ENCODE measurements at places on chromosomes 5 and 9.

- H3K4me1 ChIP-seq, result no peaks in the 10 kb centered on the region
- H3K4me3 ChIP-seq, result no peak overlapping the region
- H3K36me3 ChIP-seq, result peaks cover 21% of the 10 kb centered on the region
- DNase-seq, result no peak
Measured at GRCh38 chr9:109381011-109381729, 60.3 kb upstream of the EPB41L4B start.

- no peak overlapping the region for H3K4me3 ChIP-seq
- H3K4me1 ChIP-seq, result peaks cover 10% of the 10 kb centered on the region
- DNase-seq, result peak; percentile 16
Measured at GRCh38 chr9:87714819-87715218, 11.1 kb upstream of the CTSL start.

- no peak for DNase-seq
- H3K36me3 ChIP-seq, result no peaks in the 10 kb centered on the region
- H3K27me3 ChIP-seq, result no peaks in the 10 kb centered on the region
- no peak overlapping the region for H3K4me3 ChIP-seq
- H3K4me1 ChIP-seq, result no peaks in the 10 kb centered on the region
Measured at GRCh38 chr5:143952809-143953208, 140.8 kb downstream of the HMHB1 start.

DNA sequence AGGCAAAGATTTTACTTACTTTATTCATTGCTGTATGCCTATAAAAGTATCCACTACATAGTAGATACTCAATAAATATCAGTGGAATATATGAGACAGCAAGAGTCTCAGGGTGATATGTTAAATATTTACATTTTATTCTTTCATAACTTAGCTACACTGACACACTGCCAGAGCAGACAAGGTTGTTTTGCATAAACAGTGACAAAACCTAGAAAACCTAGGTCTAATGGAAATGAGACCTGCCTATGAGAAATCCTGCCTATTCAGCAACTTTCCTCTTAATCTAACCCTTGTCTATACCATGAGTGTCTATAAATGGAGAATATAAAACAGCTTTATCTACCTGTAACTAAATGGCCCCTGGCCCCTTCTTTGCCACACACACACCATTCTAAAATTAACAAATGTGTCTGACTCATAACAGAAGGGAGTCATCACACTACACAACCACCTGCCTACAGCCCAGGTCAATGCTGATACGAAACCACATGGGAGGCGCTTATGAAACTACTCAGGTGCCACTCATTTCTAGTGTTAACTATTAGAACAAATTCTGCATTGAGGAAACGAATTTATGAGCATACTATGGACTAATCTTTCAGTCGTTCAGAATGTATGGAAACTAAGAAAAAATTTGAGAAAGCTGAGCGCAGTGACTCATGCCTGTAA, 60.3 kb downstream of the UBAP2 start:
- H3K36me3 ChIP-seq, result peaks cover 22% of the 10 kb centered on the region
- no peak overlapping the region for H3K27ac ChIP-seq
- H3K4me1 ChIP-seq, result no peaks in the 10 kb centered on the region
- no peak overlapping the region for H3K4me3 ChIP-seq
- H3K27me3 ChIP-seq, result no peaks in the 10 kb centered on the region
- no peak for DNase-seq

DNA sequence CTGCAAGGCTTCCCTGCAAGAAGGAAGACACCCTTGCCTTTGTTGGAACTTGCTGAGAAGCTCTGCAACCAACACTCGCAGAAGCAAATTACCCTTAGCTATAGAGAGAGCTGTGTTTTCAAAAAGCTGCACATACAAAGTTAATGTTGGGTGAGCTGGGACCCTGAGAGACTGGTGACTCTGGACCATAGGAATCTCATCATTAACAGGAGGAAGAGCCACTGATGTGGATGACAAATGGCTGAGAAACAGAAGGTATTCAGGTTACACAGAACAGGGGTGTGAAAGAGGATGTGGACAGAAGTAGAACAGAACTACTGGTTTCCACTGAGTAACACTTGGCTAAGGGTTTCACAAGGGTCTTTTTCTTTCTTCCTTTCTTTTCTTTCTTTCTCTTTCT, 493.5 kb downstream of the IRX1 start:
- H3K27me3 ChIP-seq, result no peaks in the 10 kb centered on the region
- no peak overlapping the region for H3K27ac ChIP-seq
- no peak overlapping the region for H3K4me3 ChIP-seq

- H3K4me1 ChIP-seq, result peaks cover 3% of the 10 kb centered on the region
- no peak overlapping the region for H3K4me3 ChIP-seq
- H3K27ac ChIP-seq, result no peak overlapping the region
- no peaks in the 10 kb centered on the region for H3K36me3 ChIP-seq
Measured at GRCh38 chr9:130672933-130673615, 8.7 kb downstream of the PRDM12 start.

DNA sequence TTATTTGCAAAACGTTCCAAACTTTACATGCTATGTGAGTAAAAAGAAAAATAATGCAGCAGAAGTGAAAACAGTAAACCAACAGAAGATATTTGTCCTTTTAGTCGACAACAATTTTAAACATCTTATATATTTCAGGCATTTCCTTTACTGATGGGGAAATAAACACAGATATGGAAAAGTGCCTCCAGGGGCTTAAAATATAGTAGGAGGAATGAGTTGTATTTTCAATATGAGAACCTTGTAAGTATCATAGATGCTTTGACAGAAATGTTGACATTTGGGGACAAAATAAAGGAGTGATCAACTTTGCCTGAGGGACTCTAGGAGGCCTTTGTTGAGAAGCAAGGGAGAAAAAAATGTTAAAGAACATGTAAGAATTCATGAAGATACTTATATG, 1043.5 kb downstream of the CDH12 start:
- H3K4me3 ChIP-seq, result no peak overlapping the region
- no peaks in the 10 kb centered on the region for H3K4me1 ChIP-seq
- H3K36me3 ChIP-seq, result no peaks in the 10 kb centered on the region
- H3K27ac ChIP-seq, result no peak overlapping the region
- no peaks in the 10 kb centered on the region for H3K27me3 ChIP-seq
- DNase-seq, result no peak

DNA sequence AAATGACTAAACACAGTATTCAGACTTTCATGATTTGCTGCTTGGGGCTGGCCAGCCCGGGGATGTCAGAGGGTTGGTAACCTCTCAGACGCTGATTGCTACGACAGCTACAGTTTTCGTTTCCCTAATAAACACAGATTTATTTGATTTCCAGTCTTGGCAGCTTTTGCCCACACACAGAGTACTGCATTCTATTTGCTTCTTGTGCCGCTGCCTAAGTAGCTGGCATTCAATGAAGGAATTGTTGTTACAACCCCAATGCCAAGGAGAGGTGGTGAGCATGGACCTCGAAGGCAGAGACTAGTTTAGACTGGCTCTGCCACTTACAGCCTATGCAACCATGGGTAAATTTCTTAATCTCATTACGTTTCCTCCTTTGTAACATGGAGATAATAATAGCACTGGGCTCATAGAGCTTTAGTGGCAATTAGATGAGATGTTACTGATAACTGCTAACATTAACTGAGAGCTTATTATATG, 247.1 kb upstream of the PANK3 start:
- DNase-seq, result peak; percentile 66
- H3K4me1 ChIP-seq, result peaks cover 20% of the 10 kb centered on the region
- H3K4me3 ChIP-seq, result no peak overlapping the region

DNA sequence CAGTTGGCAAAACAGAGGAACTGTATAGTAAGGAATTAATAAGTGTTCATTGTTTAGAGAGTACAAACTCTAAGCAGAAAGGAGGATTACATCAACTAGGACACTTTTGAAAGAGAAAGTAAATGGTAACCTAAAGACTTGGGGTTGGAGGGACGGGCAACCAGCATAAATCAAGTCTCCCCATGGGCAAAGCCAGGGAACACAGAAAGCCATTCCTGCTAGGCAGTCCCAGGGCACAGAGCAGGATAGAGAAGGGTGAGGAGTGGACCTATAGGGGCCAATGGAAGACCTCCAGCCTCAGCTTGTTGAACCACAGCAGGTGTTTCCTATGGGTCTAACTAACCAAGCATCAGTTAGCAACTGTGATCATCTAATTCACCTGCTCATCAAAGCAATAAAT, 9.2 kb upstream of the ERAP1 start:
- DNase-seq, result no peak
- no peaks in the 10 kb centered on the region for H3K27me3 ChIP-seq
- H3K4me1 ChIP-seq, result no peaks in the 10 kb centered on the region
- H3K36me3 ChIP-seq, result no peaks in the 10 kb centered on the region

DNA sequence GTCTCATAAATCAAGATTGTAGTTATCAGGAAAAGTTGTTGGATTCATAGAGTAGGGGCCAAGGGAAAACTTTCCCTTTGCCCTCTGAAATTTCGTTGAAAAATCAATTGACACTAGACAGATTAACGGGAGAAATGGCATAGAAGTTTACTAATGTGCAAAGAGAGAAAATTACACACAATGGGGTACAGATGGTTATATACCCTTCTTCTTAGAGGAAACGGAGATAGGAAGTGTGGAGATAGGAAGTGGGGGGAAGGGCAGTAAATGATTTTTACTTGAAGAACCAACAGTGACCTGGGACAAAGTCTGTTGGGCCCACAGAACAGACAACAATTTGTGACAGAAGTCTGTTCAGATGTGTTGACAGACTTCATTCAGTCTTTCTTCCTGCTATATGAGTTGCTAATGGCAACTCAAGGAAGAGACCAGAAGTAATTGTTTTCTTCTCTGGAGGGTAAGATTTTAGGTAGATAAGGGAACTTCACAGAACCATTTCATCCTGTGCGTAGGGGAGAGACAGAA, 177.9 kb downstream of the C9orf152 start:
- no peaks in the 10 kb centered on the region for H3K36me3 ChIP-seq
- H3K27me3 ChIP-seq, result no peaks in the 10 kb centered on the region
- no peak overlapping the region for H3K4me3 ChIP-seq
- H3K27ac ChIP-seq, result no peak overlapping the region
- no peaks in the 10 kb centered on the region for H3K4me1 ChIP-seq
- no peak for DNase-seq

GRCh38 chr5:8137941-8138550, 269.1 kb downstream of the MTRR start:
- H3K36me3 ChIP-seq, result no peaks in the 10 kb centered on the region
- no peak for DNase-seq
- H3K27ac ChIP-seq, result no peak overlapping the region

- H3K36me3 ChIP-seq, result no peaks in the 10 kb centered on the region
- H3K4me1 ChIP-seq, result no peaks in the 10 kb centered on the region
- H3K27ac ChIP-seq, result no peak overlapping the region
- no peak overlapping the region for H3K4me3 ChIP-seq
- H3K27me3 ChIP-seq, result no peaks in the 10 kb centered on the region
Measured at GRCh38 chr9:99432075-99432474, 210.0 kb downstream of the SEC61B start.

- peak; percentile 6 for DNase-seq
- no peaks in the 10 kb centered on the region for H3K27me3 ChIP-seq
- peaks cover 4% of the 10 kb centered on the region for H3K4me1 ChIP-seq
- H3K4me3 ChIP-seq, result no peak overlapping the region
- no peaks in the 10 kb centered on the region for H3K36me3 ChIP-seq
Measured at GRCh38 chr5:35618781-35619180, 1.1 kb downstream of the SPEF2 start.

DNA sequence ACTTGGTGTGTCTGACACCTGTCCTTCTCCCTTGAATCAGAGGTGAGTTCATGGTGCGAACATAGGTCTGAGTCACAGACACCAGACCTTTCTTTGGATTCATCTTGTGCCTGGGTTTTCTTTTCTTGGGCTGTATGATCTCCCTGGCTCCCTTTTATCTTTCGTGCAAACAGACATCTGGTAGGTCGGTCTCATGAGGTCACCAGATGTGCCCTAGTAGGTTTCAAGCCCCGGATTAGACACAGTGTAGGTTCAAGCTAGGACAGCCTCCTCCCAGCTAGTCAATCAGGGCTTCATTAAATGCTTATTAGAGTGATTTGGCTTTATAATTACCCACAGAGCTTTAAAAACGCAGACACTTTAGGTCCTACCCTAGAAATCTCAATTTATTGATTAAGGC, 106.0 kb upstream of the MYO10 start:
- no peaks in the 10 kb centered on the region for H3K36me3 ChIP-seq
- no peak overlapping the region for H3K4me3 ChIP-seq
- no peak for DNase-seq
- H3K27me3 ChIP-seq, result no peaks in the 10 kb centered on the region

DNA sequence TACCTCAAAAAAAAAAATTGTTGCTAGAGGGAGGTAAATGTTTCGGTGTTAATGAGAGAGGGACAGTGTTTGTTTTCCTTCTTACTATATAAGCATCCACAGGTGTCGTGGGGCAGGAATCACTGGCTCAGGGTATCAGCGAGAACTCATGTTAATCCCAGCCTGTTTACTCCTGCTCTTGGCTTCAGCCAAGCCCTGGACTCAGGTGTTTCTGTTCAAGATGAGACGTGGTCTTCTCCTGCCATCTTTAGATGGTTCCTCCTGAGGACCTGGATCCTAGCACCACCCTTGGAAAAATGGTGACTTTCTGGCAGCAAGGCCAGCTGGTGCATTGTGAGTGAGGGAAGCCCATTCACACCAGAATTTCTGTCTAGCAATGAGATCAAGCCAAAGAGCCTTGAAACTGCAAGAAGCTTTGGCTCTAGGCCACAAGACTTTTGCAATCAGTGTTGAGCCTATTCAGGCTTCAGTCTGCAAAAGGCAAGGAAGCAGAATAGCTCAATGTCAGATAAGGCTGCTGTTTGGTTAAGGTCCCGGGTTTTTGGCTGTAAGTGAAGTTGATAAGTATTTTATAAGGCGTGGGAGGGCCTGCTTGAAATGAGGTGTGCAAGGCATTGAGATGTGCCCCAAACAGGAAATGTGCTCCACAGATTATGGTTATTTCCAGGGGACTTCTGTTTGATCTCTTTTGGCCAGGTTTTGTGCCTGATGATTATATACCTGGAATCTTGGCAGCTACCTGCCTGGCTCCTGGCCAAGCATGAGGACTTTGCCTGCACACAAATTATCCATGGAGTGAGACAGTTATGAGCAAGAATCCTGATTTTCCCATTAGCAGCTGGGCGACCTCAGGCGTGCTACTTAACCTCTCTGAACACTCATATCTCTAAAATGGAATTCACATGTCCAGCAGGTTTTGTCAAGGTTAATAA, 99.8 kb downstream of the TENT4A start:
- no peak overlapping the region for H3K4me3 ChIP-seq
- no peak overlapping the region for H3K27ac ChIP-seq
- H3K27me3 ChIP-seq, result no peaks in the 10 kb centered on the region
- H3K4me1 ChIP-seq, result peaks cover 8% of the 10 kb centered on the region
- H3K36me3 ChIP-seq, result no peaks in the 10 kb centered on the region

GRCh38 chr5:169934990-169935389, 45.3 kb downstream of the INSYN2B start:
- peak; percentile 30 for DNase-seq
- H3K27me3 ChIP-seq, result no peaks in the 10 kb centered on the region
- H3K4me3 ChIP-seq, result no peak overlapping the region
- no peak overlapping the region for H3K27ac ChIP-seq
- no peaks in the 10 kb centered on the region for H3K36me3 ChIP-seq

DNA sequence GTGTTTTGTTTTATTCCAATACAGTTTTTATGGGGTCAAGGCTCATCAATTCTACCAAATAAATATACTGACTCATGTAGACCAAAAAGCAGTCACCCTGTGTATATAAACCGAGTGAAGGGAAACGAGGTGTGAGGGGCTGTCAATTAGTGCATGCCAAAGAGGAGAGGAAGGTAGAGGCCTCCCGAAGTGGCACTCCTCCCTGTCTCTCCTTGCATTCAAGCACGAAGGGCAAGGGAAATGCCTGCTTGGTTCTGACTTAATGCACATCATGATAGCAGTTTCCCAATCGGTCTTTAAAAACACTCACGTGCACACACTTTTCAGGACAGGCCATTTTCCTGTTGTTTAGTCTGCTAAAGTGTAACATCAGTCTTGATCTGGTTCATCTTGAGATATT, 125.6 kb upstream of the SLCO6A1 start:
- peak overlapping the region; percentile 21 for H3K27ac ChIP-seq
- no peaks in the 10 kb centered on the region for H3K27me3 ChIP-seq
- no peaks in the 10 kb centered on the region for H3K4me1 ChIP-seq
- H3K36me3 ChIP-seq, result no peaks in the 10 kb centered on the region
- H3K4me3 ChIP-seq, result no peak overlapping the region
